ENCODE measurements at places on chromosomes 3 and 15. TPM values are rescaled to one million over a fixed set of nuclear protein-coding genes. Genes with fewer than 3 reads are reported as not detected.

Gene CASR
- total RNA-seq = not detected

Gene CFAP92
- 0.37 TPM for total RNA-seq

DNA sequence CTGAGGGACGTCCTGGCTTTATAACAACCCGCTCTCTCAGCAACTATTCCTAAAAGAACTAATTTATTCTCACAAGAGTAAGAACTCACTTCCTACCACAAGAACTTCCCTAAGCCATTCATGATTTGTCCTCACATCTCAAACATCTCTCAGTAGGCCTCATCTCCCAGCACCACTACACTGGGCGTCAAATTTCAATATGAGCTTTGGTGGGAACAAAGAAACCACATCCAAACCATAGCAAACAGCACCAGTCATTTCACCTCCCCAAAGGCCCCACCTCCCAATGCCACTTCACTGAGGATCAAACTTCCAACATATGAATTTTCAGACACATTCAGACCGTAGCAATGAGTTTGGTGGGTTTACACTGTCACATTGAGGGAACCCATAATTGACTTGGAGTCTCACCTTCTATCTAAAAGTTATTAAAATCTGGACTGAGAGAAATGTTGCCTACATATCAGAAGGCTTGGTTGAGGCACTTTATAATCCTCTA is 116.4 kb upstream of the AGBL1 start:
- DNase-seq = no peak

- no peak for DNase-seq
These were observed at the start of gene ARPP21 for GRCh38 chr3:35639254-35640186. Gene ARPP21, plus strand, starts transcription at chr3:35639525. Its CDS starts 42,227 bp downstream, at chr3:35681752.

GRCh38 chr3:118882353-118882947 is 152.2 kb downstream of the IGSF11 start:
- DNase-seq = peak; percentile 39

DNA sequence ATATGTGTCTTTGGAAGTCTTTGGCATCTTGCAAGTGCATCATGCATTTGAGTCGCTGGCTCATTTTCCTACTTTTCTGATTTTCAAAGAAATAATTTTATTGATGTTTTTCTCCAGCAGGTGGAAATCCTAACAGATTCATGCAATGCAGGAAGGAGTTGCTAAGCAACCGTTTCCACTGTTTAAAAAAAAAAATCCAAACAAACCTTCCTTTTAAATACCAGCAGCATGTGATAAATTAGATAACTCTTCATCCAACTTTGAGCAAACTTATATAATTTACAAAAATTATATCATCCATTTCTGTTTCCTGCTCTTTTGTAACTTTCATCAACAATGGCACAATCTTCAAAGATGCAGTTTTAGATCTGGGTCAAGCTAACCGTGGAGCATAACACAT is 364.1 kb downstream of the MFSD1 start:
- DNase-seq = no peak

DNA sequence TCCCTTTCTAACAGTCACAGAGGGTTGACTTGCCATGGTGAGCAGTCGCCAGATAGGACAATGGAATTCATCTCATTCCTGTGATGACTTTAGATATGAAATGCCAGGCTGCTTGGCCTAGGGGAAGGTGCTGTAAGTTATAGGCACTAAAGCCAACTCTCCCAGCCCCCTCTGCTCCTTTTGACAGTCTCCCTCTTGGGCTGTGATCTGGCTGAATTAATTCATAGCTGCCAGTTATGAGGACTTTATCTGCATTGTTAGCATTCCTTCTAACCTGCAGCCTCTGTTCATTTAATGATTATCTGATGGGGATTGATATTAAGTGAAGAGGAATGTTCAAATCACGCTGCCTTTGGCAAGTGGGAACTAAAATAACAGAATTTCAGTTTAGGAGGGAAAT is 427.1 kb upstream of the RASGRP1 start:
- DNase-seq = no peak

Gene TRIM71
- 0.05 TPM for total RNA-seq

DNA sequence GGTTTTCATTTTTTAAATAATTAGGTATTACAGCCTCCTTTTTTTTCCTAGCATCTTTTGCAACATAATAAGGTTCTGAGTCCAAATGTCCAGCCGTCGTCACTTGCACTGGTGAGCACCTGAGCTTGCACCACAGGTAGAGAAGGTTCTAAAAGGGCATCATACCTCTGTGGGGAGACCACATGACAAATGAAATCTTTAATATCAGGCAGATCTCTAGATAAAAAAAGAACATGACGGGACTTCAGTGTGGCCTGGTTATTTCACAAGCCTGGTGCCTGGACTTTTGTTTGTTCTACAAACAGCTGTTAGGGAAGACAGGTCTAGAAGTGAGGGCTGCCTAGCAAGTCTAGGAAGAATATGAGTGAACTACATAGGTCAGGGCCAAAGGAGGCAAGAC is 3.6 kb downstream of the ZBED2 start:
- DNase-seq = no peak

GRCh38 chr3:170467571-170468147 is 49.0 kb downstream of the CLDN11 start:
- no peak for DNase-seq

DNA sequence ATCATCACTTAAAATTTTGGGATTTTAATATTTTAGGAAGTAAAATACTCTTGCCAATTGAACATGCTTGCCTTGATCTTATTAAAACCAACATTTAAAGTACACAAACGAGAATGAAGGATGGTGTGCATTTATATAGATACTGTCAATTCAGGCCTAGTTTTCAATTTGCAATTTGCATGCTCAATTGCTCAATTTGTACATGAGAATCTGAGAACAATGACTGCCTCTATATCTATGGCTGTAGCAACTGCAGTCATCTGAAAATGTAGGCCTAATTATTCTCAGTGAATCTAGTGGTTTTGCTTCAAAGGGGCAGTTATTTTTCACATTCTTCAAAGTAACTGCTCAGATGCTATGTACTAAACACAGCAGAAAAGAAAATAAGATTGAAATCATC is 18.8 kb downstream of the ZBBX start:
- no peak for DNase-seq

Gene SPINT1
- total RNA-seq = 22.5 TPM

Gene MNS1
- total RNA-seq = 0.14 TPM

DNA sequence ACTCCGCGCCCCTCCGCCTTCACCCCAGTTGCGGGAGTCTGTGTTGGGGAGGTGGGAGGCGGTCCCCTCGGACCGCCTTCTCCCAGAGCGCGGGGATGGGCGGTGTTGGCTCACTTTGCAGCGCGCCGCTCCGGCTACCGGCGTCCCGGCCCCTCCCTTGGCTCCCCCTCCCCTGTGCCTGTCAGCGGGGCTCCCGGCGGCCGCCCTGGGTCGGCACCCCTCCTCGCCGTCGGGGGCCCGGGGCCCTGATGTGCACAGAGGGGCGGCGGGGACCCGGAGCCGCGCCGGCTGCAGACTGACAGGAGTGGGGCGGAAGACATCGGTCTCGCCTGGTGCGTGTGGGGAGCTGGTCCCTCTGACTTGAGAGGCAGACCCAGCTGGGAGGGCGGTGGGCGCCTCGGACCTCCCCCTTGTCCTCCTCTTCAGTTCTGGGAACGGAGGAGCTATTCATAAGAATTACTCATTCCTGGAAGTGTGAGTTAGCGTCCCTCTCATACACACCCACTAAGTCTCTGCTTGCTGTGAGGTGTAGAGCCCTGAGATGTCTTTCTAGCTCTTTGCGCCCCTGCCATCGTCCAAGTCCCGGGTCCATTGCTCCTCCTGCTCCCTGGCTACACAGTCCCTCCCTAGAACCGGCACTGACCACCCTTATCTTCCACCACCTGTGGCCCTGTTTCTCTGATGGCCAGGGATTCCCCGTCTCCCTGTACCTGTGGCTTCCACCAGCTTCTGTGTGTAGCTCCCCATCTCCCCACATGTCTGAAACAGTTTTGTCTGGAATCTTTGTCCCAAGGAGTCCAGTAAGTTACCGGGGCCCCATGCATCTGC is 42.3 kb upstream of the ROPN1 start:
- DNase-seq = peak; percentile 8

- DNase-seq = no peak
These were observed 53.4 kb downstream of the LDHAL6B start for GRCh38 chr15:59260090-59260489.

Gene RHOV
- total RNA-seq = 0.80 TPM
